Mesenteric fat pad (tissue), 1 donor: ENCODE measurements at places on chromosomes 2 and 18.

GRCh38 chr18:71068338-71068737 lies 779.5 kb downstream of the SOCS6 start:
- no peak for DNase-seq

GRCh38 chr2:173571887-173572680 lies 217.4 kb downstream of the CDCA7 start:
- DNase-seq: no peak

DNA sequence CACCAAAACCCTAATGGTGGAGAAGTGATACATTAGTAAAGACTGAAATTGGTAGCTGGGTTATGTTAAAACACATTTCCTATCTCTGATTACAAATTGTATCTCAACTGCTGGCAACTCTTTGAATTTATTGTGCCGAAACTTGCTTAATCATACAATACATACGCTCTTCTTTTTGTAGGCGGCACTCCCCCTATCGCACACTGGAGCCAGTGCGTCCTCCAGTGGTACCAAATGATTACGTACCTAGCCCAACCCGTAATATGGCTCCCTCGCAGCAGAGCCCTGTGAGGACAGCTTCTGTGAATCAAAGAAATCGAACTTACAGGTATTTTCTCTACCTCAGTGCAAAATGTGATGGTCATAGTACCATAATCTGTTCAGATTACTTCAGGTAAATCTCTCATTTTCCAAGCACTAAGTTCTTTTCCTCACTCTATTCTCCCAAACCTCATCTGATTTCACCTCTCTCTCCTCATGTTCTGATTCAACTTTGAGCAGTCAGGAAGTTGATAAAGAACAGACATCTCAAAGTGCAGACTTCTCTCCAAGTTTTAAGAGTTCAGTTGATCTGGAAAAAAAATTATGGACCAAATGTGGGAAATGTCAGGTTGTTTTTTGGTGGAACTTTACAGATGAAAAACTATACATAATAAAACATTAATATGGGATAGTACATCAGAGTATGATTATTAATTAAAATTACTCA lies 66.5 kb downstream of the ABI2 start:
- no peak for DNase-seq

GRCh38 chr18:32893915-32894314 lies 121.1 kb upstream of the KLHL14 start:
- DNase-seq: no peak

DNA sequence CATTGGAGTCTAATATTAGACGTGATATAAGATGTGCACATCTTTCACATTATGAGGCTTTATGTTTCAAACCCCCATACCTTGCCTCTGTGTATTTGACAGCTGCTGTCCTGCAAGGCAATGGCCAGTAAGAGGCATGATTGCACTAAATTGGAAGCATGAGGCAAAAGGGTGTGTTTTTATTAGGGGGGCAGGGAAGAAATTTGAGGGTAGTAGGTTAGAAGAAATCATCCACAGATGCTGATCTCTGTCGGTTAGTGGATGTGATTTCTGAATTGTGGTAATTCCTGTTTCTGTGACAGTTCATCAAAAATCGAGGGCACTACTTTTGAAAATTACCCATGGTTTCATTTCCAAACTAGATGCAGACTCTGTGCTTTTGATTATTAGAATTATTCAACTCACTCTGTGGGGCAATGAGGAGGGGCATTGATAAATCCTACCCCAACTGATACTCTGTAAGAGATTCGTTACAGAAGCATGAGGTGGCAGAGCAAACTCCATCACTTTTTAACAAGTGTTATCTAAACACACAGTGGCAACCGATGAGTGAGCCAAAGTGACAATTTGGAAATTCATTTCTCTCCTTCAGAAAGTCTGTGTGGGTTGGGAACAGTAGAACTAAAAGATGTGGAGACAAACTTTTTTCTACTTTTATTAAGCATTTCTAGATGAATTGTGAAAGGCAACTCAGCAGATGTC lies 453.0 kb downstream of the ARHGAP15 start:
- DNase-seq: no peak

DNA sequence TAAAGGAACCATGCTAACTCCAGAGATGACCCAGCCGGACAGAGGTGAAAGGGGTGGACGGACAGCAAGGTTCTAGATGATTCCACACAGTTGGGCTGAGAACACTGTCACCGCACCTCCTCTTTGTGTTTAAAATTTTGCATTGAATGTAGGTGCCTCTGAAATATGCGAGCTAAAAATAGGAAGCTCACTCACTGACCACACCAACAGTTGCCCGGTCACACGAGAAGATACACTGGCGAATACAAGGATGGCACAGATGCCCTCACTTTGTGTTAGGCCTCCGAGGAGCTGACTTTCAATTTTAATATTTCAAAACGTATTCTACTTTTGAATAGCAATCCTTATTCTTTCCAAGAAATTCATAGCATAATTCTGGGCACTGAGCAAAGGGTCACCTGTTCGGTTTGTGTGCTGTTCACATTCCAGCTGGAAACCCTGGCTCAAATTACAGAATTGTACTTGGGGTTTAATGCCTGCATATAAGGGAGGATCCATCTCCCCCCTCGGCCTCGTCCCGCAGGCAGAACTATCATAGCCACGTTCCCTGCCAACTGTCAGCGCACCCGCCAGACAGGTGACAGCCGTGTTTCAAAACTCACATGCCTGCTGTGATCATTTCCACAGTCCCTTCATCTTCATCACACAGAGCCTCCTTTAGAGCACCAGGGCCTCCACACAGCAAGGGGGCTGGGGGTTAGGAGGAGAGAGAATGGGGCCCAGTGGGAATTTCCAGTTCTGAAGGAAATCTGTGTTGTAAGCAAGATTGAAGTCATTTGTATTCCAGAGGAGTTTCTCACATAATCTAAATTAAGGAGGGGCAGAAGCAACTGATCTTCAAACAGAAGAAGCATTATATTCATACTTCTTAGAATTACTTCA lies 48.2 kb downstream of the ADI1 start:
- no peak for DNase-seq
